ENCODE measurements at places on chromosomes 2 and 18.

DNA sequence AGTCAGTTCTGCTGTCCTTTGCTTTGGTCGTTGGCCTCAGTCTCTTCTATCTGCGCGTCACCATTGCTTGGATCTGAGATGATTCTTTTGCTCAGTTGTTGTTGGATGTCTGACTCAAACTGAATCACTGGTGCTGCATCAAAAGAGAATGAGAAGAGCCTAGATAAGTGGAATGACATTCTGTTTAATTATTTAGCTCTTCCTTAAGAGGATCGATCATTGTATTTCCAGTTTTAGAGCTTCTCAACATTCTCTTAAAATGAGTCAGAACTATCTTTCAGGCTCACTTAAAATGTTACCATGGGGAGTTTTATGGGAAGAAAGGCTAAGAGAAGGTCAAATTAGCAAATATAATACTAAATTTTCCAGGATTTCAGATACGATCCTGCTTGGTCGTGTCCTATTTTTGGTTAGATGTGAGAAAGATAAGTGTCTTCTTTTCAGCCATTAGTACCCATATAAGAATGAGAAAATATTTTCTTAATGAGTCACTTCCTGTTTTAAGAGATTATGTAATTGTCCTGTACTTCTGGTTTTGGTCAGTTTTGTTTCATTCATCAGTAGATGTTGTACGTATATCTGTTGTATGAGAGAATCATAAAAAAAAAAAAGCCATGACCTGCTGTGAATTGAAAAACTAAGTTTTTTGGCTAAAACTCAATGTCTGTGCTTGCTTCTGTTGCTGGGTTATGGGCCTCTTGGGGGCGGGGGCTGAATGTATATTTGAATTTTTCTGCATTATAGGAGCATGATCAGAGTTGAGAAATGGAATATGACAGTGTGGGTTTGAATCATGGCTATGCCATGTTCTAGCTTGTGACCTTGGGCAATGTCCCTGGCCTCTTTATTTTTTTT is 31.6 kb upstream of the CASP10 start:
- DNase-seq: no peak

DNA sequence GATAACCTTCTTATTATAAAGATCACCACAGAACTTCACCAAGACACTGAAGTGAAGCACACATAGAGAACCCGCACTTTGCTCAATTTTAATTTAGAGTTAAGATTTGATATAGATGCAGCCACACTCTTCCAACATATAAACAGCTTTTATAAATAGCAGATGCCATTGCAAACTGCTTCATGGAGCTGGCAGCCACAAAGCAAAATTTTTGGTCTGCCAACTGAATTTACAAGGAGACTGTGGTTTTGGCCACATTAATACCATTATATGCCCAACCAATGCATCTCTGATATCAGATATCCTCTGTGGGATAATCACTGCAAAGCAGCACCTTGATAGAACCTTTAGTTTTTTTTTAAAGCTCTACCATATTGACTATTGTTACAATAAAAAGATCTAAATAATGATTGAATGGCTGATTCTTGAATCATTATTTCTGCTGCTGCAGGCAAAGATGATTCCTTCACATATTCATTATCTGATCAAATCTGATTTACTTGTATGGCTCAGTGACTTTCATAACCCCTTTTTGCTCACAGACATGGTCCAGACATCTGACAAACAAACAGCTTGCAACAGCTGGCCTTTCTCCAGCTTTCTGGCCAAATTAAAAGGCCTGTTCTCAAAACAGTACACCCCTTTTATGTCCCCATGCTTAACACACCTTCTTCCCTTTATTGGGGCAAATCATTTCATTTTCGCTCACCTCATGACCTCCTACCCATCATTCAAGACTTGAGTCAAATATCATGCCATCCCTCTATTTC is 88.4 kb downstream of the METTL4 start:
- no peak for DNase-seq

DNA sequence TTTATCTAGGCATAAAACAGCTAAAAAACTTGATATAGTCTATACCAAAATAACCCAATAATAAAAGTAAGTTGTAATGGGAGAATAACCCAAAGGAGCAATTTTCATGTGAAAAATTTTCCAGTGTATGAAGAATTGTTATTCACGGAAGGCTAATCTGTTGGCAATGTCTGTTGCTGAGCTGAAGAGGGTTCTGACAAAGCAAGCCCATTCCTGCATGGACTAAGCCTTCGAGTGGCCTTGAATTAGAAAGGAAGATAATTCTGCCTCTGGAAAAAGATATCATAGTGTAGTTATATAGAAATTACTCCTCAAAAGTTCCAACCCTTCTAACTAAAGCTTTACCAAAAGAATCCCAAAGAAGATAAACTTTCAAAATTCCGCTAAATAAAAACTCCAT is 101.5 kb downstream of the MAP2 start:
- DNase-seq: no peak

DNA sequence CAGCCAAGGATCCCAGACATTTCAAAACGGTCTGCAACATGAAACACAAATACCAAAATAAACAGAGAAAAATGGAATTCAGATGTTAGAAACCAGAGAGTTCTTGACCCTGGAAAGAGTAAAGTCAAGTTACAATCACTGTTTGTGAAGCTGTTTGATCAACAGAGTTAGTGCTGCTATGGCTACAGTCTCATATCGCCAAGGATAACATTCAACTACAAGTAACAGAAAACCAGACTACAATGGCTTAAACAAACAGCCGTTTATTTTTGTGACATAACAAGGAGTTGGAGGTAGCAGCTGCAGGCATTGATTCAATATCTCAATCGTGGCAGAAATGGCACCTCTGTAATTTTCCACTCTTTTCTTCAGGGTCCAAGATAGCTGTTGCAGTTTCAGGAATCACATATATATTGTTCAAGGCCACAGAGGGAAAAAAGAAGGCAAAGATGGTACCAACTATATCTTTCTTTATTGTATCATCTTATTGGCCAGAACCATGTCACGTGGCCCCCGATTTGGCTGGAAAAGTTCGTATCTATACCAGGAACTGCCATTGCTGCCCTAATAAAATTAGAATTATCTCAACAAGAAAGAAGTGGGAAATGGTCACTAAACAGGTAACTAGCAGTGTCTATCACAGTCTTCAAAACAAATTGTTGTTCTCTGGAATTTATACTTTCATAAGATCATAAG is 17.7 kb upstream of the HNRNPLL start:
- no peak for DNase-seq

GRCh38 chr2:47056868-47057686 is 98.0 kb downstream of the STPG4 start:
- no peak for DNase-seq

- DNase-seq: no peak
These were observed 7.9 kb upstream of the ZNF407 start for GRCh38 chr18:74589811-74590210.

DNA sequence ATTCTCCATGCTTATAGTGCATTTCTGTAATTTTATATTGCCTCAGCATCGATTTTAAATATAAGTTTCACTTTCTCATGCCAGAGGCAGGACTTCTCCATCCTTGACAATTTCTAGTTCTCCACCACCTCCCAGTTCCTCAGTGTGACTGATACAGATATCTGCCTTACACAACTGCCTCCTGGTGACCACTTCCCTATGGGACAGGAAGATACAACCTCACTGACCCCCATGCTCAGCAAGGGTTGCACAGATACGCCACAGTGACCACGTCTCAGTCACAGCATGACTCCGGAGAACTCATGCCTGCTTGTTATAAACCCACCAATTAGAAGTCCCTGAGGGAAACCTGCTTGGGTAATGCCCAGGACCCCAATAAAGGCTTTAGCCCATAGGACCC is 284.0 kb upstream of the MC4R start:
- DNase-seq: no peak

- DNase-seq: no peak
These were observed 68.9 kb downstream of the PRPF40A start for GRCh38 chr2:152648336-152648735.

DNA sequence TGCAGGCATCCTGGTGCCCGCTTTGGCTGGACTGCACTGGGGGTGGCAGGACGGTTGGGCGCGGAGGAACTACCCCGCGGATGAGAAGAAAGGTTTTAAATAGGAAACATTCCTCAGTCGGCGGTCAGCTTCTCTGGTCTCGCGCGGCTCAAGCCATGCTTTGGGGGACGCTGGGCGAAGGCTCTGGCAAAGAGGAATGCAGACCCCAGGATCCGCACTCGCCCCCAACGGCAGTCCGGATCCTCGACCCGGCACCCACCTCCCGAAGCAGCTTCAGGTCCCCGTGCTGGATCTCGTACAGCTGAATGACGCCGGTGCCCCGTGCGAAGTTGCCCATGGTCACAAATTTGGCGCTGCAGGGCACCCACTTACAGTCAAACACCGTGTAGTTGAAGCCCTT is 686 bp upstream of the PNO1 start:
- no peak for DNase-seq

GRCh38 chr2:99793022-99793421 is 303.2 kb upstream of the REV1 start:
- no peak for DNase-seq

DNA sequence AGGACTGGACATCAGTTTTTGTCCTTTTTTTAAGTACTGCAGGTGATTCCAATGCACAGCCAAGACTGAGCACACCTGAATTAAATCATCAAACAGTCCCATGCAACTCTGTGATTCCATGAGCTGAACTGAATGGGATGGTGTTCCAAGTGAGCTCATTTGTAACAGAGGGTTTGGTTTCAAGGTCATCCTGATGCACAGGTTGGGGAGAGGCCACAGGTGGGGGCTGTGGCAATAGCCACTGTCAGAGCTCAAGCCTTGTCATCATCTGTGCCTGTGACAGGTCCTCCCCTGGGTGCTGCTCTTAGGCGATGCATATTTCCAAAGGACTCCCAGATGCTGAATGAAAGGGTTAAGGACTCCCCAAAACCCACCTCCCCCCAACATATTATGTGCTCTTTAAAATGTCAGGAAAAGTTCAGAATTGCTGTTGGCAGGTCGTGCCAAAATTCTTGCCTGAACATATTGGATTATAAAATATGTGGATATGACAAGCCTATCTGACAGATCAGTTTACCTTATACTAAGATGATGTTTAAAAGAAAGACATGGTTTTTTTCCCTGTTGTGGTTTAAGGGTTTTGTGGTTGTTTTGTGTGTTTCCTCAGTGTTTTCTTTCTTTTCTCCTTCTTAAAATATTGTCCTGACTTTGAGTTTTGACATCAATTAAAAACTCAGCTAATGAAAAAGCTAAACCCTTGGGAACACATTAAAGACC is 263.5 kb upstream of the SIX2 start:
- no peak for DNase-seq

- no peak for DNase-seq
These were observed 44.9 kb downstream of the CPO start for GRCh38 chr2:206984206-206984605.

- DNase-seq: no peak
These were observed 99.3 kb downstream of the SPATS2L start for GRCh38 chr2:200405599-200406298.

GRCh38 chr2:109675666-109676345 is 61.6 kb downstream of the SOWAHC start:
- DNase-seq: no peak

DNA sequence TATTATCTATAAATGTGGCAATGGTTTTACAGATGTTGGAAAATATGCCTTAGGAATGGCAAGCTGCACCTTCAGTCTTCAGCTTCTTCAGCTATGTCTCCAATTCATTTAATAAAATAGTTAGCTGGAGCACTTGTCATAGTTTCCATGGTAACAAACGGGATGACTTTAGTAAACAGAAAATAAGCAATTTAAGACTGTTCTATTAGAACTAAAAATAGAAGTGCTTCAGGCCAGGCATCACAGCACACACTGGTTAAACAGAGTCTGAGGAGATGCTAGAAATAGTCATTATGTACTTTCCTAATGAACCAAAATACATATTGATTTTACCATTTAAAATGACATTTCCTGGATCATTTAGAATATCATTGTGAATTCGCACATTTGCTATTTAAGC is 195.0 kb downstream of the GCA start:
- no peak for DNase-seq

- DNase-seq: no peak
These were observed 38.1 kb upstream of the LCLAT1 start for GRCh38 chr2:30408961-30409387.

- no peak for DNase-seq
These were observed 105.5 kb downstream of the BCL11A start for GRCh38 chr2:60447943-60448342.

All from activated CD4-positive, alpha-beta T cell treated with anti-CD3 and anti-CD28 coated beads for 1 hour (primary cell).